Heart right ventricle (tissue), 16 donors: ENCODE measurements at places on chromosomes 7 and 10. TPM values are rescaled to one million over a fixed set of nuclear protein-coding genes. Genes with fewer than 3 reads are reported as not detected.

The FLNC gene
- total RNA-seq, result 1,651 TPM

- H3K36me3 ChIP-seq, result peaks cover 6% of the 10 kb centered on the region
- no peaks in the 10 kb centered on the region for H3K4me1 ChIP-seq
- DNase-seq, result no peak
These were observed 11.5 kb downstream of the POLR3A start for GRCh38 chr10:78017856-78018255.

The STOX1 gene
- total RNA-seq, result 0.34 TPM

DNA sequence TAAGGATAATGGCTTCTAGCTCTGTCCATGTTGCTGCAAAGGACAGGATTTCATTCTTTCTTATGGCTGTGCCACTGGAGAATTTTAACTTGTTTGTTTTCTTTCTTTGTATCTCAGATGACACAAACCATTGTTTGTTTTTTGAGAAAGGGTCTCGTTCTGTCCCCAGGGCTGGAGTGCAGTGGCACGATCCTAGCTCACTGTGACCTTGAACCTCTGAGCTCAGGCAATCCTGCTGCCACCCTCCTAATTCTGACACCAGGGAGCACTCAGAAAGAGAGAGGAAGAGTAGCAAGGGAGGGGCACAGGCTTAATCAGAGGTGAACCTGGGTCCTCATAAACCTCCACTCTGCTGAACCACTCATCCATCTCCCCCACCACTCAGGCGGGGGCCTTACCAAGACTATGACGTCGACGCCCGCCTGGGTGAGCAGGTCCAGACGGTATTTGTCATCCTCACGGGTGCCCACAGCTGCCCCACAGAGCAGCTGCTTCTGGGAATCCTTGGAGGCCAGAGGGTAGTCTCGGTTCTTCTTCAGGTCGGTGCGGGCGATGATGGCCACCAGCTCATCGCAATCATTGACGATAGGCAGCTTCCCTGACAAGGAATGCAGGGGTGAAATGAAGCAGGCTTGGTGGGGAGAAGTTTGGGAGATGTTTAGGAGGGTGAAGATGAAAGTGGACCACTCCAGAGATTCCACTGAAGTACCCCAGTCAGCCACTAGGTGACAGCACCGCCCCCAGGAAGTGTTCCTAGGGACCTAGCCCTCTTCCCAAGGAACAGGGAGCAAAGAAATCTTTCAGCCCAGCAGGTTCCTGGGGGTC, 11.6 kb downstream of the IMPDH1 start:
- H3K36me3 ChIP-seq, result peaks cover 98% of the 10 kb centered on the region
- no peaks in the 10 kb centered on the region for H3K4me1 ChIP-seq
- peak; percentile 64 for DNase-seq
- H3K27ac ChIP-seq, result no peak overlapping the region

DNA sequence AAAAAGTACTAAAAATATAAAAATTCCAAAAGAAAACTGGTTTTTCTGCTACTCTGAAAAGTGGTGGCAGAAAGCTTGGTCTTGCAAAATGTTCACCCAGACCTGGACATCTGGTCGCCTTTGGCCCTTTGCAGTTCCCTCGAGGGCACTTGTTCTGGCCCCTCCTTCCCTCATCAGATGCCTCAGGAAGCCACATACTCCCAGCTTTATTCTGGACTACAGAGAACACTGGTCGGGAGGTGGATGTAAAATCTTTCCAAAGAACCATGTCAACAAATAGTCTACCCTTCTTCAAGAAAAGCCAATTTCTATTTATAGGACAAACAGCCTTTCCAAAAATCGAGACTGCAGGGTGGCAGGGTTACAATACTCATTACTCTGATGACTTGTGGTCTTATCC, 726.1 kb downstream of the TNS3 start:
- no peak overlapping the region for H3K4me3 ChIP-seq
- no peaks in the 10 kb centered on the region for H3K36me3 ChIP-seq
- H3K4me1 ChIP-seq, result no peaks in the 10 kb centered on the region
- H3K27ac ChIP-seq, result no peak overlapping the region
- DNase-seq, result no peak

DNA sequence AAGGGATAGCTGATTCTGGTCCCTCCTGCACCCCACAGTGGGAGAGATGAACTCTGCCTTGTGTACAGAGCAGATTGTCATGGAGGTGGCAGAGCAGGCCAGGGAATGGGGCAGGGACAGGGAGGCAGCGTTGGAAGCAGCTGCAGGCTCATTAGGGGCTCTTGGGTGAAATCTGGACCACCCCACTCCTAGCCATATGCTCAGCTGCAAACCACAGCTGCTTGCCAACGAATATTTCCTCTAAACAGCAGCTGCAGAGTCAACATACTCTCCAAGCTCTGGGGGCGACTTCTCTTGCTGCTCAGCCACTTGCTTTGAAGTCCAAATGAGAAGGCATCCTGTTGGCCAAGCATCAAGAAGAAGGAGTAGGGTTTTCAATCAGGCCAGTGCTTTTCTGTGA, 302.3 kb upstream of the AUTS2 start:
- no peaks in the 10 kb centered on the region for H3K27me3 ChIP-seq
- no peak for DNase-seq
- H3K4me1 ChIP-seq, result no peaks in the 10 kb centered on the region
- H3K27ac ChIP-seq, result no peak overlapping the region

The SFTPA1 gene
- total RNA-seq, result not detected

- H3K27ac ChIP-seq, result peak overlapping the region; percentile 13
- no peaks in the 10 kb centered on the region for H3K4me1 ChIP-seq
- H3K36me3 ChIP-seq, result peaks cover 37% of the 10 kb centered on the region
- H3K27me3 ChIP-seq, result no peaks in the 10 kb centered on the region
These were observed 27.2 kb downstream of the CCM2 start for GRCh38 chr7:45026984-45027773.

DNA sequence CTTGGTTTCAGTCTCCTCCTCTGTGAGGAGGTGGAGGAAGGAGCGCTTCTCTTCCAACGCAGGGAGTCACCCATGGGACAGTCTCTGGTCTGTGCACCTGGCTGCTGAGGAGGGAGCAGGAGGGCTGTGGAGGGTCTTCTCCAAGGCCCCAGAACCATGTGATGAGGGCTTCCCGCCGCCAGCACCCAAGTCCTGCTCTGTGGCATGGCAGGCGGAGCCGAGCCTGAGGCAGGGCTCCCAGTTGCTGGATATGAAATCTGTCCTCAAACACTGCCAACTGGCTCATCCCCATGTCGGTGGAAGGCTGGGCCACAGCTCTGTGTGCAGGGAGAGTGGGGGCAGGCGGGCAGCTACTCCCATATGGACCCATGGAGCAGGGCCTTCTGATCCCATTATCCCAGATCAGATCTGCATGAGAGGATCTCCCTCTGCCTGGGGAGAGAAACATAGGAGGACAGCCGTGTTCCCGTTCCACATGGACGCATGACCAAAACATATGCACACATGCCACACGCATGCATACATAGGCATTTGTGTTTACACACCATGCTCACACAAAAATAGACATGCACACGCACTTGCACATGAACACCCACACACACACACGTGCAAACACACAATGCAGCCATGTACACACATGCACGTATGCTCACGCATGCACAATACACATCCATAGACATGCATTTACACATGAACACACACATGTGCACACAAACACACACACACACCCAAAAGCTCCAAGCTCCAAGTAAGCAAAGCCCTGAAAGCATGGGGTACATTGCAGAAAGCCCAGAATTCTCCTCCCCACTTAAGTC, 38.8 kb upstream of the EN2 start:
- no peak for DNase-seq
- H3K36me3 ChIP-seq, result no peaks in the 10 kb centered on the region
- no peak overlapping the region for H3K4me3 ChIP-seq
- H3K4me1 ChIP-seq, result no peaks in the 10 kb centered on the region

DNA sequence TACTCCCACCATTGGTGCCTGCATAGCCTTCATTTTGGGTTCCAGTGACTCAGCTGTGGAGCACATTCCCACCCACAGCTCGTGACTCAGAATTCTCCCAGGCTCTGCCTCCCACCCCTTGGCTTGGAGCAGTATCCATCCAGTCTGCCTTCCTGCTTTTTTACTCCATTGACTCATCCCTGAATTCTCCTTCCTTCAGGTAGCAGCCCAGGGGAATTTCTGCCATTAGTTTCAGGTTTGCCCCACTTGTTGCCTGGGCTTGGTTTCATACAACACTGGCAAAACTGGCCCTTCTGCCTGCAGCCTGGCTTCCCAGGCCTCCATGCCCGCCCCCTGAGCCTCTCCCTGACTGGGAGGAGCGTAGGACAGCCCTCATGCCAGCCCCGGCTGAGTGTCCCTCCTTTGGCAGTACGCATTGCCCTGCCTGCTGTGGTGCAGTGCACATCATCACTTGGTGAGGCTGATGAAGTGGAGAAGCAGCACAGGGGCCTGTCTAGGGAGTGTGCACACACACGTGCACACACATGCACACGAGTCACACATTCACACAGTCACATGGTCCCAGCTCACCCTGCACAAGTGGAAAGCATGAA, 55.0 kb downstream of the SNX10 start:
- no peaks in the 10 kb centered on the region for H3K27me3 ChIP-seq
- H3K4me3 ChIP-seq, result no peak overlapping the region
- no peak for DNase-seq
- peaks cover 4% of the 10 kb centered on the region for H3K36me3 ChIP-seq

The CALD1 gene
- total RNA-seq, result 163 TPM

The NKX1-2 gene
- total RNA-seq, result not detected

DNA sequence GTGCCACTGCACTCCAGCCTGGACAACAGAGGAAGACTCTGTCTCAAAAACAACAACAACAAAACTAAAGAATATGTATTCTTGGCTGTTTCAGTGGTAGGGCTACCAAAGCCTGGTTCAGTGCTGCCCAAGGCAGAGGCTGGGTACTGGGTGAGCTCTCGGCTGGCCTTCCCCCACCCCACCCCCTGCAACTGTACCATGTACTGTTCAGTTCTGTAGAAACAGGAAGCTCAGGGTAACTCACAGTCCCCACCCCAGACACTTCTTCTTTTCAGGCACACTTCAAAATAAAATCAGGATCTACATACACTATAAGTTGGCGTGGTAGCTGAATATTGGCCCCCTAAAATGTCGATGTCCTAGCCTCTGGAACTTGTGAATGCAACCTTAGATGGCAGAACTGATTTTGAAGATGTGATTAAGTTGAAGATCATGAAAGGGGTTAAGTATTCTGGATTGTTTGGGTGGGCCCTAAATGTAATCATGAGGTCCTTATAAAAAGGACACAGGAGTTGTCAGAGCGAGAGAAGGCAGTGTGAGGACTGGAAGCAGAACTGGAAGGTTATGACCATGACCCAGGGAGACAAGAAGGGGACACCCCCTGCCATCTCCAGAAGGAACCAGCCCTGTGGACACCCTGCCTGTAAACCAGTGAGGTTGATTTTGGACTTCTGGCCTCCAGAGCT, 31.2 kb downstream of the TBXAS1 start:
- H3K27me3 ChIP-seq, result no peaks in the 10 kb centered on the region
- no peaks in the 10 kb centered on the region for H3K36me3 ChIP-seq
- H3K4me1 ChIP-seq, result peaks cover 2% of the 10 kb centered on the region
- peak; percentile 28 for DNase-seq
- no peak overlapping the region for H3K4me3 ChIP-seq
- H3K27ac ChIP-seq, result no peak overlapping the region

GRCh38 chr7:24874791-24875190, 105.2 kb downstream of the OSBPL3 start:
- peaks cover 4% of the 10 kb centered on the region for H3K36me3 ChIP-seq
- no peaks in the 10 kb centered on the region for H3K27me3 ChIP-seq
- no peak overlapping the region for H3K27ac ChIP-seq
- DNase-seq, result no peak

- H3K4me1 ChIP-seq, result peaks cover 3% of the 10 kb centered on the region
- H3K27ac ChIP-seq, result peak overlapping the region; percentile 6
- peak overlapping the region; percentile 51 for H3K4me3 ChIP-seq
- DNase-seq, result no peak
These were observed 294.5 kb upstream of the NFE2L3 start for GRCh38 chr7:25857376-25858067.

- H3K4me1 ChIP-seq, result peaks cover 41% of the 10 kb centered on the region
- no peak overlapping the region for H3K4me3 ChIP-seq
- no peaks in the 10 kb centered on the region for H3K27me3 ChIP-seq
- DNase-seq, result no peak
- no peak overlapping the region for H3K27ac ChIP-seq
- H3K36me3 ChIP-seq, result no peaks in the 10 kb centered on the region
These were observed 27.4 kb downstream of the LRRC4 start for GRCh38 chr7:128003787-128004186.

DNA sequence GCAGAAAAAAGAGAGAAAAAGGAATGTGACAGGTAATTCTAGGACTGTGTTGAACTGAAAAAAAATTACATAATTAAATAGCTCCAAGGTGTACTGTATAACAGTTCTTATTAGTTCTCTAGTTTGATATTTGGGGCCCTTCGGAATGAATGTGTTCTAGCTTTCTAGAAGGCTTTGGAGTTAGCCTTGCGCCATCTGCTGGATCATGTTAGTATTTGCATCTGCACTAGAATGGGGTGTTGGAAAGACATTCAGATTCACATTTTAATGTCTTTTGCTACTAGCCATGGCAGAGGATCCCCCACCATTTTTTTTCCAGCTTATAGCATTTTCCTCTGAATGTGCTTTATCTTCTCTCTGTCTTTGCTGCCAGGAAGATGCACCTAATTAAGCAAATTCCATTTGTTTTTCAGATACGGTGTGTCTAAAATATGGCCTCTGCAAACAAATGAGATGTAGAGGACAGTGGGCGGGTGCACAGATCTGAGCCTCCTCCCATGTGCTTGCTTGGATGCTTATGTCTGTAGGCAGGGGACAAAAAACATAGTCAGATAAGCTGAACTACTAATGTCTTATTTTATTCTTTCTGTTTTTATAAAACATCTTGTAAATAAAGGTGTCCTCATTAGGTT, 238.5 kb downstream of the PHF14 start:
- no peak overlapping the region for H3K4me3 ChIP-seq
- no peak for DNase-seq
- no peak overlapping the region for H3K27ac ChIP-seq

DNA sequence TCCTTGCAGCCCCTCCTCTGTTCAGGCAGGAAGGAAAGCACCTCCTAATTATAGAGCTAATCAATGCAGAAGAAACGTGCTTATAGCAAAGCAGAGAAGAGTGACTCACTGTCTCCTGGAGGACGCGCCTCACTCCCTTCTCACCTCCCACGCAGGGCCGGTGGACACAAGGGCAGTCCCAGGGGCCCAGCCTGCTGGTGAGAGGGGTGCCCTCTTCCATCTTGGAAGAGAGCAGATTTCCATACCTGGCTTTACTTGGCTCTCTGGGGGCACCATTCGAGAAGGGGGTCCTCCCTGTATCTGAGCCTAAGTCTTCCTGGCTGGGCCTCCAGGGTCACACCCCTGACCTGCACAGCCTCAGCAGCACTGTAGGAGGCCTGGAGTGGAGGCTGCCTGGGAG, 55.8 kb downstream of the RASGEF1A start:
- H3K27me3 ChIP-seq, result no peaks in the 10 kb centered on the region
- no peaks in the 10 kb centered on the region for H3K36me3 ChIP-seq
- H3K4me1 ChIP-seq, result no peaks in the 10 kb centered on the region
- DNase-seq, result no peak
- H3K4me3 ChIP-seq, result no peak overlapping the region

The HTR7 gene
- not detected for total RNA-seq
